ENCODE measurements at places on chromosomes 16 and 17.

DNA sequence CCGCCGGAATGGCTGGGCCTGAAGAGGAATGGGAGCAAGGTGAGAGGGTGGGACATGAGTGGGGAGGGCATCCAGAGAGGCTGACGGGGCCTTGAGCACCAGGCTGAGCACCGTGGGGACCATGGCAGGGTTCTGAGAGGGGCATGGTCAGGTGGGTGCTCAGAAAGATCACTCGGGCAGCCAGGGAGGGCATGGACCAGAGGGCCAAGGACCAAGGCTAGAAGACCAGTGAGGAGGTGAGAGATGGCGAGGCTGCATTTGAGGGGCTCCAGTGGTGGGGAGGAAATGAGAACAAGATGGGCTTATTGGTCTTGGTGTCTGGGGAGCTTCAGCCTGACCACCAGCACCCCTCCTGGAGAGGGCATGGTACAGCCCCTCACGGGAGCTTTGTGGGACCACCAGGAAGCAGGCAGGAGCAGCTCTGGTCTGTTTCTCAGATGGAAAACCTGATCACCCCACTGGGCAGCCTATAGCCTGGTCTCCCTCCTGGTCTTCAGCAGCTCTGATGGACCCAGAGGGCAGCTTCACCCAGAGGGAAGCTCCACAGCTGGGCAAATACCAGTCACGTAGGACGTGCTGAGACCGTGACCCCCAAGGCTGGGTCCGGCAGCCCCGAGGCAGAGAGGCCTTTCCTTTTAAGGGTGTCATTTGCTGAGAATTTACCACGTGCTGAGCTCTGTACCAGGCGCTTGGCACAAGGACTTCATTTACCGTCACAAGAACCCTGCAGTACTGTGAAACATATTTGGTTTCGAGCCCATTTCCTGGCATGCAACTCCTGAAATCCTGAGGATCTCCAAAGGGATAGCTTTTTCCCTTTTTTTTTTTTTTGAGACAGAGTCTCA lies 11.4 kb upstream of the NCBP3 start:
- no peak for DNase-seq

- DNase-seq = no peak
Observed at GRCh38 chr17:60590070-60590469, 9.9 kb upstream of the PPM1D start.

DNA sequence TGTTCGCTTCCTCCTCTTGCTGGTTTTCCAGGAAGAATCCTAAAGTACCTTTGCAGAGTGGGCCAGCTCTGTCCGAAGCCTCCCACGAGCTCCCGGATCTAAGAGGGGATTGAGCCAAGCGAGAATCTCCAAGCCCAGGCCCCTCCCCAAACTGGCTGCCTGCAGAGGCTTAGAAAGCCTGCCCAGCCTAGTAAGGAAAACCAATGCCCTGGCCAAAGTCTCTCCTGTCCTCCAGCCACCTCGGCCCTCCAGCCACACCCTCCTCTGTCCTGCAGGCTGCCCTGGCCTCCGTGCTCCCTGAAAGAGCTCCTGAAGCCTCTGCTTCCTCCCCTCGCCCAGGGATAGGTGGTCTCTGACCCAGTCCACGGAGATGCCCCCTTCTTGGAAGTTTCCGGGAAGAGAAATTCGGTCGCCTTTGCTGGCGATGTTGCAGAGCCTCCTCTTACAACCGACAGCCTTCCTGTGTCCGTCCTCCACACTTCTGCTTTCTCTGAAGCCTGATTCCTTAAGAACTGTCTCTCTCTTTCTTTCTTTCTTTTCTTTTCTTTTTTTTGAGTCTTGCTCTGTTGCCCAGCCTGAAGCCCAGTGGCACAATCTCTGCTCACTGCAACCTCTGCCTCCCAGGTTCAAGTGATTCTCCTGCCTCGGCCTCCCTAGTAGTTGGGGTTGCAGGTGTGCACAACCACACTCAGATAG lies 54.9 kb upstream of the TOB1 start:
- DNase-seq = no peak

DNA sequence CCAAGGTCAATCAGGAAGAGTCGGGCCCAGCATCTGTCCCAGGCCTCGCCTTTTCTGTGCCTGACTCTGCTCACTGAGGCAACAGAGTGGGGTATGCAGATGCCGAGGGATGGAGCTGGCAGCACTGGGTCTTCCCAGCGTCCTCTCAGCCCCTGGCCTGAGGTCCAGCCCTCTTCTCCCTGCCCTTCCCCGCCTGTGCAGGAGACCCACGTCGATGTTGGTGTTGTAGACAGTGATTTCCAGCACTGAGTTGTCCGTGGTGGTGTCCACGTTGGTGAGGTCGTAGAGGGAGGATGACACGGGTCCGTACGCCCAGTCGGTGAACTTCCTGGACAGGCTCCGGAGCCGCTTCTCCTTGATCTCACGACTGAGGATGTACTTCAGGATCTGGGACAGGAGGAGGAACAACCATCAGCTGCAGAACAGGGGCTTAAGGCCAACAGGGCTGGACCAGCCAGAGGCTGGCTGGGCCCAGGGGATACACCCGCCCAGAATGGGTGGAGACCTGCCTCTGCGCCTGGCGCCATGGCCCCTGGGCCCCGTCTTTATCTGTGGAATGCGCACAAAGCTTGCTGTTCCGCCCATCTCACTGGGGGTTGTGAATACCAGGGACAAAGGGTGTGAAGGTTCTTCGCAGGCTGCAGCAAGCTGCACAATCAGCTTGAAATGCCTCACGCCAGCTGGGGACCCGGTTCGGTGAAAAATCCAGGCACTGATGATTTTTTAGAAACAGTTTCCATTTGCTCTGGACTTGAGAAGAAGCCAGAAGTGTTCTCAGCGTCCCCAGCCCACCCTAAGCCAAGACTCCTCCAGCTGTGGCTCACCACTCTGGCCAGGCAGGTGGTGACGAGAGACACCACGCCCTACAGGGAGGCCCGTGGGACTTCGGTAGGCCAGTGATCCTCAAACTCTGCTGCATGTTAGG lies 27.5 kb downstream of the TRPV3 start:
- DNase-seq = no peak

- DNase-seq = no peak
Observed at GRCh38 chr17:47279062-47279801, 25.6 kb downstream of the ITGB3 start.

DNA sequence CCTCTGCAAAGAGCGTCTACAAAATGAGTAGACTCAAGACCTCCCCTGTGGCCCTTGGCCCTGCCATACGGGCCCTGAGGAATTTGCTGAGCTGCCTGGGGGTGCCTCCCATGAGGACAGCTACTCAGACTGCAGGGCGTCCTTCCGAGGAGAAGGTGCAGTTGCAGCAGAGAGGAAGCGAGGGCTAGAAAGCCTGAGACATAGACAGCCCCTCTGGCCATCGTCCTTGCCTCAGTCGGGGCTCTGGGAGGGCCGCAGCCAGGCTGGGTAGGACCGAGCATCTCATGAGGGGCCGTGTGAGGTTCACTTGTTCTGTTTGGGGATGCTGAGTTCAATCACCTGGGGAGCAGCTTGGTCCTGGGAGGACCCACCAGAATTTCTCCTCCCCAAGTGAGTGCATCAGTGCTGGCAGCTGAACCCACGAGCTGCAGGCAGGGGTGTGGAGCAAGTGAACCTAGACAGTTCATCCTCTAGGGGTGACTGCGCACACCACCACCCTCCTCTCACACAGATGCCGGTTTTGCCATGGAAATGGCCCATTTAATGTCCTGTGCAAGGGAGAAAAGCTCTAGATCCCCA lies 20.3 kb downstream of the RAB11FIP4 start:
- DNase-seq = no peak

GRCh38 chr17:61389670-61390478 lies 9.8 kb upstream of the TBX2 start:
- DNase-seq = peak; percentile 32

- peak; percentile 30 for DNase-seq
Observed at GRCh38 chr17:32265192-32265923, at the start of gene RHBDL3. Gene RHBDL3, plus strand, starts transcription at chr17:32265832. Its CDS starts 358 bp downstream, at chr17:32266190.

DNA sequence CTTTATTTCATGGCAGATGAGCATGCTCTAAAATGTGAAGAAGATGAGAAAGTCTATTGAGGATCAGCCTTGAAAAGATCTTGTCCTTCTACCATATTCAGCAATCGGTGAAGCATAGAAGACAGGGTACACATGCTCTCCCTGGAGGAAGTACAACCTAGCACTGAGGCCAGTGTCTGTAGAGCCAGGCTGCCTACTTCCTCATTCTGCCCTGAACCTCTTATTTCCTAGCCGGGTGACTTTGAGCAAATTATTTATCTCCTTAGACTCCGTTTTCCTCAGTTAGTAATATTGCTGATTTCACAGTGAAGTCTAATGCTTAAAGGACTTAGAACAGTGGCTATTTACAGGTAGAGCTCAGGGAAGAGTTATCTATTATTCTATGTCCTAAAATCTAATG lies 58.4 kb downstream of the TMEM100 start:
- no peak for DNase-seq

DNA sequence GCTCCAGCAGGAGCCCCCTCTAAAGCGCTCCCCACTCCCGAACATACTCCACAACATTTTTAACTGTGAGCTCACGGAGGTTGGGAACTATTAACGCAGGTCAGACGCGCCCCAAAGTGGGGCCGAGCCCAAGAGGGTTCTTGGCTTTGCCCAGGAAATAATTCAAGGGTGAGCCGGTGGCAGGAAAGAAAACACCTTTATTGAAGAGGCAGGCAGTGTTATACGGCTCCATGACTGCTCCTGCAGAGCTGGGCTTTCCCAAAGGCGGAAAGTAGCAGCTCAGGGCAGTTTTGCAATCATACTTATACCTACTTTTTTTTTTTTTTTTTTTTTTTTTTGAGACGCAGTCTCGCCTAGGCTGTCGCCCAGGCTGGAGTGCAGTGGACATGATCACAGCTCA lies 6.2 kb downstream of the ADCY9 start:
- DNase-seq = no peak

DNA sequence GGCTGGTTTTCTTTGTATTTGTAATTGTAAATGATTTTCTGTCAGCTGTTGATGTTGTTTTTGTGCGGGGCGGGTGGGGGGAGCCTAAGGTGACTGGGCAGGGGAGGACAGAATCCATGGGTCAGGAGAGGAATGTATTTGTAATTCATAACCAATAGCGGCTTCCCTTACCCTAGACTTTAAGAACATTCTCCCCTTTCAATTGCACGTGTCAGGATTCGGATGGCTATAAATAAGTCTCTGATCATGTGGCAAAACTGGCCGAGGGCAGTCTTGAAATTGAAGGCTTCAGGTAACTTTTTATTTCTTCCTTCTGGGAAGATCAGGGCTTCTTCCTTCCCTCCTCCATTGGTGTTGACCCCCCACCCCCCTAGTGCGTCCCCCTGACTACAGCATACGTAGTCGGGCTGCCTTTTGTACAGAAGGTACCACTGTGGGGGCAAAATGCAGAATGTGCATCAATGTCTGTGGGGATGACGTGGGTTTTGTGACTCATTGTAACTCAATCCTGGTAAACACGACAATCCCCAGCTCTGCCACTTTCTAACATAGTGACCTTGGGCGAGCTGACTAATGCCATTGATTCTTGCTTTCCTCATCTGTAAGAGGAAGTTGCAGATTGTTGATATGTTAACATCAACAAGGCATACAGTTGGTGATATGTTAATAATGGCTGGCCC lies 16.2 kb downstream of the MARCHF10 start:
- no peak for DNase-seq
